ENCODE measurements at places on chromosomes 6 and 20.

GRCh38 chr6:168118935-168119334, 39.9 kb upstream of the FRMD1 start:
- no peak for DNase-seq

GRCh38 chr20:57458400-57459160, 66.4 kb downstream of the CTCFL start:
- no peak for DNase-seq

GRCh38 chr6:87378947-87379346, 28.8 kb upstream of the CFAP206 start:
- no peak for DNase-seq

- DNase-seq = no peak
These were observed 189.7 kb downstream of the SYNDIG1 start for GRCh38 chr20:24658920-24659660.

- DNase-seq = no peak
These were observed 104.1 kb upstream of the SLC35B3 start for GRCh38 chr6:8539453-8539852.

DNA sequence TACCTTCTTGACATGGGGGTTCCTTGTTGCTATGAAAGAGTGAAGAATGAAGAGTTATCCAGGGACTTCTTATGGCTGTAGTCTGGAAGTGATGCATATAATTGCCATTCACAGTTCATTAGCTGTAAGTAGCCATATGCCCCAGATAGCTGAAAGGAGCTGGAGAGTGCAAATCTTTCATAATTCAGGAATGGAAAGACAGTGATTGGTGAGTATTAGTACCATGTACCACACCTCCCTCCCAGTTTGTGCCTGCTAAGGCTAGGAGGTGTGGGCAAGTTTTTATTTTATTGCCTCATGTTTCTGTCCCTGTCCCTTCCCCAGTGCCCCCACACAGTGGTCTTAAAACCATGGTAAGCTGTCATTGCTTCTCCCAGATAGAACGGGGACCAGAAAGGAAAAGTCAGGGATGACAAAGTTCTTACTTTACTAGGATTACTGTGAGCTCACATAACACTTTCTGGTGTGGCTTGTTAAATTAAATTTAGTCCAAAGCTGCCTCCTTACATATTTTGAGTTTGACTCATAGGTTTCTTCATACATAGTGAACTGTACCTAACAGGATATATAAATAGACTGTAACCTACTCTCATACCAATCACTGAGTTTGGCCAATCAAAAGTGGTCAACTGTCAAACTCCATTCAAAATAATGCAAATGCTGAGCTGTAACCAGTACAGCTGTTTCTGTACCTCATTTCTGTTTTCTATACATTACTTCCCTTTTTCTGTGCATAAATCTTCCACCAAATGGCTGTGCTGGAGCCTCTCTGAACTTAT, 119.4 kb downstream of the RFPL4B start:
- DNase-seq = no peak

GRCh38 chr6:2656460-2657079, 94.2 kb downstream of the MYLK4 start:
- no peak for DNase-seq

DNA sequence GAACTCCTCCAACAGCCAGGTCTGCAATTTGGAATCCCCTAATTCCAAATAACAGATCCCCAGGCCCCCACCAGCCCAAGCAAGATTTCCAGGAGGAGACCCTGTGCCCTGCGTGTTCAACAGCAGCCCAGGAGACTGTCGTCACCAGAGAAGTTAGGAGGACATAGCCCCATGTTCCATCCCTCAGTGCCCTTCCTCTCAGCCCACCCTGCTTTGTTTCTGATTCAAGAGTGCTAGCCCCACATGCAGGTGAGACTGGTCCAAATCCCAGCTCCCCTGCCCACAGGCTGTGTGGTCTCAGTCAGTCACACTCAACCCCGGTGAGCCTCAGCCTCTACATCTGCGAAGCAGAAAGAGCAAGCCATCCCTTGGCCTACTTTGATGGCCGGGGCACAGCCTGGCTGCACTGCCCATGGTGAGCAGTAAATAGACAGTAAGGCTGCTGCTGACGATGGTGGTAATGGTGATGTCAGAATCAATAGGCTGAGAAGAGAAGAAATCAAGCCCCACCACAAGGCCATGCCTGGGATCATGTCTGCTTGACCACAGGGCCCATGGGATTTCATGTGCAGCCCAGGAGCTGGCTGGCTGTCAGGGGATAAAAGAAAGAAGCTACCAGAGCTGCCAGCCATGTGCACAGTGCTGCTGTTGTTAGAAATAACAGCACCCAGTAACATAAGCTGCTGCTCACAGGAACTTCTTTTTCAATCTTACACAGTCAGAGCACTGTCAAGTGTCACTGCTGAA, 51.5 kb upstream of the NXT1 start:
- DNase-seq = peak; percentile 31

- no peak for DNase-seq
These were observed 15.9 kb downstream of the RFPL4B start for GRCh38 chr6:112362812-112363570.

DNA sequence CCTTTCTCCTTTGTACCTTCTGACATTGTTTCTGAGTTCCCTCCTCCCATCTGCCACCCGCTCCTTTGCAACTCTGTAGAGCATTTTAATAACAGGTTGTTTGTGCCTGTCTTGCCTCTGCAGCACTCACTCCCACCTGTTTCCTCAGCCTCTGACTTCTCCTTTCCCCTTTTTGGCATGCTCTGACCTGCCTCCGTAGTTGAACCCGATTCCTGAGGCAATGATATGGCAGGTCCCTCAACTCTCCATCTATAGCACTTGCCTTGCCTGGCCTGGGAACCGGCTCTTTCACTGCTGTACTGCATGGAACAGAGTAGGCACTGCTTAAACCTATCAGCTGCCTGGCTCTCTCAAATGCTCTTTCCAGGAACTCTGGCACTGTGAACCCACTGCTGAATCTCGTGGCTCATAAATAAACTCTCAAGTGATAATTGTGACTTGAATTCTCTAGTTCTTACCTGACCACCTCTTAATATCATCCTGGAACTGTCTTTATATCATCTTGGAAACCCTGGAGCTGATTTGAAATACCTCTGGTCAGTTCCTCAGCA, 50.3 kb downstream of the UTRN start:
- DNase-seq = no peak

DNA sequence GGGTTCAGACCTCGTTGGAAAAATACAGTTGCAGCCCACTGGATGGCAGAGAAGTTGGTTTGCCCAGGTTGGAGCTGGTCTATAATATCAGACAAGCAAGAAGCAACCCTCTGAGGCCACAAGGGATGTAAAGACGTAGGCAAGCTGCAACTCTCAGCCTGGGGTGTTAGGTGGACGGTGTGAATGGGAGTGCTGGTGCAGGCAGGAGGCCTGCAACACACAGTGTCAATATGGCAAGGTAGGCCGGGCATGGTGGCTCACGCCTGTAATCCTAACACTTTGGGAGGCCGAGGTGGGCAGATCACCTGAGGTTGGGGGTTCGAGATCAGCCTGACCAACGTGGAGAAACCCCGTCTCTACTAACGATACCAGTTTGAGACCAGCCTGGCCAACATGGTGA, 10.5 kb downstream of the VPS16 start:
- DNase-seq = no peak

GRCh38 chr6:40710626-40711330, 123.6 kb upstream of the LRFN2 start:
- DNase-seq = no peak

DNA sequence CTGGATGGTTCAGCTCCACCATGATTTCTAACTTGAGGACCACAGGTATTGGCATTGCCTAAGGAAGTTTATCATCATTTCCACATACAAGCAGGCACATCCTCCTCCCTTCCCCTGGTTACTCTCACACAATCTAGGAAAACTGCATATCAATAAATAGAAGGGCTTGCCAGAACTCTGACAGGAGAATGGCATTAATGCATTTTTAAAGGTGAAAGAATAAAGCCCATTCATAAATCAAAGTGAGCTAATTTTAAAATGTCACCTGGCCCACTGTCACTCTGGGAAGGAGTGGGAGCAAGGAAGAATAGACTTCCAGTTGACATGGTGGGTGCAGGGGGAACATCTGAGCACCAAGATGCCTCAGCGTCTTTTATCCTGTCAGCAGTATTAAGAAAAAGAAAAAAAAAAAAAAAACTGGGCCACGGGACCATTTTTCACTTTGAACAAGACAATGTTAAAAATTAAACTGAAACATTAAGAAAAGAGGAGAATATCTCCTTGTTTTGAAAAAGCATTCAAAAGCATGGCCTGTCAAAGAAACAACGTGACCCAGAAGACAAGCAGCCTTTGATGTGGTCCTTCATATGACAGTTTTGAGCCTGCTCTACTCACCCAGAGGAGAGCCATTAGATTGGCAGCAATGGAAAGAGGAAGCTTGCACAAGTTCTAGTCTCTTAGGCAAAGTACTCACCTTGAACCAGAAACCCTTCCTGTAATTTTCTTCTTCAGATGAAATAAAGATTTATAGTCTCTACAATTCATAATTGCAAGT, 39.3 kb upstream of the SMLR1 start:
- DNase-seq = no peak

DNA sequence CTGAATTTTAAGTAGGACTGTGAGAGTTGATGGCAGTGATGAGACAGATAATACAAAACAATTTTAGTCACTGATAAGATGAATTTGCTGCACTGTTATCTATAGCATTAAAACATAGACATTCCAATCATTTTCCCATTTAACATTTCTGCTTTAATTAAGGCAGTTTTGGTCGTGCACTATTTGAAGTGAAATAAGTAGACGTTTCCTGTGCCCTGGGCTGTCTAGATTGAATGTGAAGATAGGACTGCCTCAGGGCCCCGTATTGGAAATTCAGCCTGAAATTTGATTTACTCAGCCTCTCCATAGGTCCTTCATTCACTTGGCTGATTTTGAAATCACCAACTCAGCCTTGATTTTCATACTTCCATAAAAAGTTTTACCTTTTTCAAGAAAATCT, 48.3 kb downstream of the ARID1B start:
- no peak for DNase-seq

- DNase-seq = no peak
These were observed 32.3 kb upstream of the SLC22A23 start for GRCh38 chr6:3489027-3489757.

DNA sequence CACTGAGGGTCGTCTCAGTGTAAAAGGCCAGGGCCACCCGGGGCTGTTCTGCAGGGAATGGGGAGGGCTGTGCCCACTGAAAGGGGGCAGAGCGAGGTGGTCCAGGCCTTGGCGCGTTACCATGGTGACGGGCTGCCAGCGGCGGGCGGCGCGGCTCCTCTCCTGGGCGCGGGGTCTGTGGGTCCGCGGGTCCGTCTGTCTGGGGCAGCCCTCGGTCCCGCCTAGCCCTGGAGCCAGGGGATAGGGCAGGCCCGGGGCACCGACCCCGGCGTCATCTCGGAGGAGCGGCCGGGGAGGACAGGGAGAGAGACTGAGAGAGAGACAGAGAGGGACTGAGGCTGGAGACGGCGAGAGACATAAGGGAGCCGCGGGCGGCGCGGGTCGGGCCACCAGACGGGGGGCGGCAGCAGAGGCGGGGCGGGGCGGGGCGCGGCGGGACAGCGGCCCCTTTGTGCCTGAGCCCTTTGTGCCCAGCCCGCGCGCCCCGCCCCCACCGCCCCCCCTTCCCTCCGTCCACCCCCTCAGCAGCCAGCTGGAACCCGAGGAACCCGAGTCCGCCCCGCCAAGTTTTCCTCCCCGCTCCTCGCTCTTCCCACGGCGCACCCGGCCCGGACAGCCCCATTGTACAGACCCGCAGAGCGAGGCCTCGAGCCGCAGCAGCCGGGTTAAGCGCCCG, at the start of gene KIAA1755:
Gene KIAA1755 (minus strand): TSS at position 358 of the 676 bp plus-strand sequence. CDS start 235 bp downstream, at position 123.
- peak; percentile 72 for DNase-seq

GRCh38 chr6:136034422-136034821, 182.9 kb downstream of the PDE7B start:
- no peak for DNase-seq

- no peak for DNase-seq
These were observed 34.2 kb downstream of the CLVS2 start for GRCh38 chr6:123030282-123030681.

DNA sequence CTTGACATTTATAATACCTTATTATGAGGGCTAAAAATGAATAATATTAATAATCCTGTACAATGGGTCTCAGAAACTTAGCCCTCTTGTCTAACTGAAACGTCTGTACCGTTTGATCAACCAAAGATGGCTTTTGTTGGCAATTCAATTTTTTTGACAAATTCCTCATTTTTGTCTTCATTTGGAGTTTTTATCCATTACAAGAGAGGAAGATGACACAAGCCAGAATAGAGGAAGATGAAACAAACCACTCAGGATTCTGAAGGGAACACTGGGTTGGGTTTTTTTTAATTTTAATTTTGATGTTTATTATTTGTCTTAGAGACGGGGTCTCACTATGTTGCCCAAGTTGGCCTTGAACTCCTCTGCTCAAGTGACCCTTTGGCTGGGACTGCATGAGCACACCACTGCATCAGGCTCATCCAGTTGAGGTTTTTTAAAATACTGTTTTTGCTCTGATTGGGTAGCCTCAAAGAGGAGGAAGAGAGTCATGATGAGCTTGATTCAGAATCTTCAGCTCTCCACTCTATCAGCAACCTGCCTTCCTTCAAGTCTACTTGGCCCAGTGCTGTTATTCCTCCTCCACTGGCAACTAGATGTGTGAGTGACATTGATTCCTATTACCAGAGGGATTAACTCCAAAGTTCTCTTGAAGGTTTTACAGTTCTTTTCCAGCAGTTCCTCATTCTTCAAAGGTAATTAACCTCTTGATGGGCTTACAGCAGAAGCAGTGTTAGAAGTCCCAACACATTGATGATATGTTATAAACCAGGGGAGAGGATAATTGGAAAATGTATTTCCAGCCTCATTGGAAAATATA, 71.3 kb downstream of the ATXN1 start:
- DNase-seq = no peak

GRCh38 chr6:132247381-132248159, 153.7 kb downstream of the MOXD1 start:
- DNase-seq = no peak

DNA sequence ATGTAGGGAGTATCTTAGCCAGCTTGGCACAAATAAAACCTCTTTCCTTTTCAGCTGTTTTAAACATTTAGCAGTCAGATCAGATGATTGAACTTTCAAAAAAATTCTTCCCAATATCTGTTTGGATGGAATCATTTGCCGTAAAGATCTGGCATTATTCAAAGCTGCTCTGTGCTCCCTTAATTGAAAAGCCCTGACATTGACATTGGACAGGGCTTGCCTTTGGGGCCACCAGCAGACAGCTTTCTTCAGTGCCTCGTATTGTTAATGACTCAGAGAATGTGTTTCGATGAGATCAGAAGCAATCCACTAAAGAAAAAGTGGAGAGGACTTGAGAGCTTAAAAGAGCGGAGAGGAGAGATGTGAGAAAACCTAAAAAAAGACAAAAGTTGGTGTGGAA, 343.5 kb downstream of the NRN1 start:
- no peak for DNase-seq

GRCh38 chr6:31927242-31927862, at the start of gene C2:
Gene C2 (plus strand): TSS chr6:31927717. CDS start chr6:31927753, 36 bp downstream.
- DNase-seq = no peak

Measured in cardiac septum (tissue), 1 donor.